Stimulated activated CD4-positive, alpha-beta T cell treated with anti-CD3 and anti-CD28 coated beads, Interleukin-1b, Interleukin-23, amount 100 ng/mL, for 4 hours (primary cell): ENCODE measurements at places on chromosomes 4 and X.

DNA sequence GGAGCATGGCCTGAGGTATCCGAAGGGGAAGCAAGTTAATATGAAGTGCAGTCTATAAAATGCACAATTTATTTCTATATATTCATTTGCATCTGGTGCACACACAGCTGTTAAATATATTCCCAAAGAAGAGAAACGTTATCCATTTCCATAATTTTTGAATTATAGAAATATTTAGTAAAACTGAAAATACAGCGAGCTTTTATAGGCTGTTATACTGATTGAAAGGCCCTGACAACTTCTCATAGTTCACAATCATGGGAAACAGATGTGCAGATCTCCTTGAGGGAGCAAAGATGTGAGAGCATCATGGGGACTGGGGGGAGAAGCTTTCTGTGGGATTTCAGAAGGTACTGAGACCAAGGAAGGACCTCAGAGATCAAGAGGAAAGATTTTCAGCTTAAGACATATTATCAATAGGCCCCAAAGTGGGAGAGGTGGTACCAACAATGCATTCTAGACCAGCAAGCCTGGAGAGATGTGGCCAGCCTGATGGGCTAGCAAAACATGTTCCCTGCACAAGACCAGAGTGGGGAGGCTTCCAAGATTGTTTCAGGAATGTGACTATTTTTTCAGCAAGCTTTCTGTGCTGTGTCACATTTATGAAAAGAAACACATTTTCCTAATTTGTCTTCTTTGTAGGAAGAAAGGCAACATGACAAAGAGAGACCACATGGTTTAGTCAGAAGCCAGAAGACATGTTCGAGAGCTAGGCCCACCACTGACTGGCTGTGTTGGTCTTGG lies 256.0 kb upstream of the SFRP2 start:
- DNase-seq: no peak

DNA sequence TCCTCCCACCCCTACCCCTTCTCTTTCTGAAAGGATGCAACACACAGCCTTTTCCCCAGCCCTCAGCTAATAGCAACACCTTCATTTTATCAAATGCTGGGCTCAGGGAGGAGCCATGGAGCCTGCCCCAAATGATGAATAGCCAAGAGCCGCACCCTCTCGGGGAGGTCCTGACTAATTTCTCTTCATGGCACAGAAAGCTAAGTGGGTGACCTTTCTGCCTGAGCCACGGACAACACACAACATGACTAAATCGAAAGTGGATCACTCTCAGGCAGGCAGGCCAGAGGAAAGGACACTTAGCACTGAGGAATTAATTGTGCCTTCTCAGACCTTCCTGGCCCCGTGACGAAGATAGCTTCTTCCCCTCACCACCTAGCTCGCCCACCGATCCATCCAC lies 165.1 kb upstream of the RAI2 start:
- DNase-seq: no peak

GRCh38 chr4:53505947-53506346 lies 85.3 kb downstream of the LNX1 start:
- DNase-seq: no peak

- DNase-seq: no peak
Observed at GRCh38 chrX:10966057-10966456, 145.1 kb upstream of the HCCS start.

GRCh38 chr4:79679859-79680258 lies 271.8 kb upstream of the GK2 start:
- DNase-seq: no peak

DNA sequence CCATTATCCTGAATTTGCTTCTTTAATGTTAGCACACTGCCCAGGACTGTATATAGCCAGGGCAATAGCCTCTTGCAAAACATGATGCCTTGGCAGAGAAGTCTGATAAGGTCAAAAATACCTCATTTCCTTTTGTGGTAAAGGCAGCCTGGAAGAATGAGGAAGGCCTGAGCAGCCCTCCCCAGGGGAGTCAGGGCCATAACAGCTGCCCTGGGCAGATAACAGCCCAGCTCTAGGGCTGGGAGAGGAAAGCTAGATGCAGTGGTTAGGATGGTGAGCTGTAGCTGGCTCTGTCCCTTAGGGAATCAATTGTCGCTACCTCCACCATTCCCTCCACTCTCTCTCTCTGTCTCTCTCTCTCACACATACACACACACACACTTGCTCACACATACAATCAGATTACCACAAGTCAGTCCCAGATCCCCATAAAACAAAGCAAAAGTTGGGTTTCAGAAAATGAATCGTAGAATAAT lies 29.2 kb downstream of the EFHC2 start:
- no peak for DNase-seq
